ENCODE measurements at places on chromosomes 2 and 18.

GRCh38 chr2:194100201-194100600 lies 1556.8 kb upstream of the SLC39A10 start:
- DNase-seq, result no peak

DNA sequence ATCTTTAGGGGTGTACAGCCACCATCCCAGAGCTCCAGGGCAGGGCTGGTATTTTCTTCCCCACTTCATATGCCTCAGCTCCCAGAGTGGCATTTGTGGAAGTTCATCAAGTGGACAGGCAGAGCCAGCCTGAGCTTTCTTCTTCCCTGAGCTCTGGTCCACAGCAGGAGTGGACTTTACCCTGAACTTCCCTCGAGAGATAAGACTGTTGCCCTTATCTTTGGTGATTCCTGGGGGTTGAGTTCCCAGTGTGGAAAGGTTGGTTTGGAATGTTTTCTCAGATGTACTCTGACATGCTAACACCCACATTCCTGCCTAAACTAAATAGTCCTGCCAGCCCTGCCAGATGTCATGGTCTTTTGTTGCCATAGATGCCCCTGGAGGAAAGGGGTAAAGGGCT lies 62.0 kb upstream of the LGALSL start:
- DNase-seq, result no peak

- DNase-seq, result peak; percentile 42
Measured at GRCh38 chr2:95278051-95278471, 3.8 kb downstream of the PROM2 start.

- no peak for DNase-seq
Measured at GRCh38 chr2:203988500-203989260, 52.1 kb downstream of the ICOS start.

DNA sequence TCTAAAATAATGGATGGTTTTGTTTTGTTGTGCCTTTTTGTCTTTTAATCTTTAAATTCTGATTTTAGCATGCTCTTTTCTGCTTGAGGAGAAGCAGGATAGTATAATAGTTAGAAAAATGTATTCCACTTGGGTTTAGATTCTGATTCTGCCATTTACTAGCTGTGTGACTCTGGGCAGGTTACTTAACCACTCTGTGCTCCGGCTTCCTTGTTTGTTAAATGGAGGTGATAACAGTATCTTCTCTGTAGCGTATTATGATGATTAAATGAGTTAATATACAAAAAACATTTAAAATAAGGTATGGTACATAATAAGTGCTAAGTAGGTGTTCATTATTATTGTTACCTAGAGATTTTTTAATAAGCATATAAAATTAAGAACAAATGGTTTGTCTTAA lies 26.9 kb upstream of the IL18RAP start:
- no peak for DNase-seq

DNA sequence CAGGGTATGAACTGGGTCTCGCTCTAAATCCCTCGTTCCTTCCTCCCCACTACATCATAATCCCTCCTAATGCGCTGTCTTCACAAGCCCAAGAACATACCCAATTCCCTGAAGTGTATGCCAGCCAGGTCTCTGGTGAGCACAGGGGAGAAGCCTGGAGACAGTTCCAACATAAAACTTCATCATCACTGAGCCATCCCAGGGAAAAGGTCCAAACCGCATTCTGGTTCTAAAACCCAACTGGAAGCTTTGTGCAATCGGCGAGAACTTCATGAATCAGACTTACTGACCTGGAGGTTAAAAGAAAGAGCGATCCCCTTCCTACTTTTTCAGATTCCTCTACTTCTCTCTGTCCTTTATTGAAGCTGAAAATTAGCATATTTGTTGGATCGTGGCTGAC lies 132.7 kb downstream of the ALPK2 start:
- peak; percentile 73 for DNase-seq

DNA sequence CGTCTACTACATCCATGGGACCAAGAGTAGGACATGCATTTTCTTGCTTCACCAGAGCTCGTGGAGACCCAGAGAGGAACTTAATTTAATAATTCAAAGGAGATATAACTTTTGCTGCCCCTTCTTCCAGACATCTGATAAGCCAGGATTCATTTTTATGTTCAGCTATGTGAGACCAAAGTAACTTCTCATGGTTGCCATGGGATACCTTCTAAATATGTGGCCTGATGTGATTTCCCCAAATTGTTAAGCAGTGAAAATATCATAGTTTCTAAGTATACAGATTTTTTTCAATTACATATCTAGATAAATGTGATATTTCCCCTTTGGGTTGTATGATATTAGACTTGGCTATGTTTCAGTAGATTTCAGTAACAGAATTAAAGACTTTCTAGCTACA lies 185.5 kb upstream of the FN1 start:
- DNase-seq, result no peak

- no peak for DNase-seq
Measured at GRCh38 chr2:216292886-216293301, 79.4 kb downstream of the MARCHF4 start.

GRCh38 chr2:221554769-221555493 lies 17.2 kb downstream of the EPHA4 start:
- DNase-seq, result peak; percentile 21

DNA sequence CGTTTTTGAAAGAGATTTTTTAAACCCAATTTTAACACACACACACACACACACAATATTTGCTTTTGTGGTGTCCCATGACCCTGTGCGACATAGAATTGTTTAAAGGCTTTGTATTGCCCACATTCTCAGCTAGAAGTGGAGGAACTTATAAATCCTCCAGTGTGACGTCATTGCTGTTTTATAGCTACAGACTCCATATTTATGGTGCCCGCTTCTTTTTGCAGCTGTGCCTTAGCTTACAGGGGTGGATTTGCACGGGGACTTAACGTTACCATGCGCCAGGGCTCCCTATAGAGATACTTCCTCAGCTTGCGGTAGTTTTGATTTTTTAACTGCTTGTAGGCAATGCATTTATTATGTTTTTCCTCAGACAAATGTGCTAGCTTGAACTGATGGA lies 101.9 kb upstream of the SMIM21 start:
- no peak for DNase-seq

DNA sequence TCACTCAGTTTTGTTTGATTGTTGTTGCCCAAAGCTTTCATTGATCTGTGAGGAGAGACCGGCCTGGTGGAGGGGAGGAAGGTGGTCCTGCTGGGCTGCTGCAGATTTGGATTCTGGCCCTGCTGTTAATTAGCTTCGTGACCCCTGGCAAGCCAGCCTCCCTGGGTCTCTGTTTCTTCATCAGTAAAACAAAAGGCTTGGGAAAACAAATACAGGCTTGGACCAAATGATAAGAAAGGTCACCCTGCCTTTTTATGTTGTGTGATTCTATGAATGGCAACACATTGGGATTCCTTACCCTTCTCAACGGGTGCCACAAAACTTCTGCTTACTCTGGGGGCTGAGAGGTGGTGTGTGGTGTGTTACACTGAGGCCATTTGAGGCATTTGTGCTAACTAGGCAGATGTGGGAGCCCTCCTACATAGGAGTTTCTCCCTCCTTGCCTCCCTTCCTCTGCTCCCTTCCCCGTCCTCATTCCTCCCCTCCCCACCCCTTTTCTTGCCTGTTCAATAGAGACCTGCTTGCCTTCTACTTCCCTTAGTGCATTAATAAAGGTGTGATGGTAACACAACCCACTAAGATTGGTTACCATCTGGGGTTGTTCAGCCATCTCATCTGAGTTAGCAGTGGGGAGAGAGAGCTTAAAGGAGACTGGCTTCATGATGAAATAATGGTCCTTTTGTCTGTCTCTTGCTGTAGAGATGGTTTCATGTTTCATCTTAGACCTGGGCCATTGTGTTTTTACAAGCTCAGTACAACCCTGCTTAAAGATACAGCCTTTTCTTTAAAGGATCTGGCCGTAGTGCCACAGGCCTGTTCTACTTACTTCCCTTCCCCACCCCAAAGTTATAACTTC lies 96.2 kb downstream of the TANC1 start:
- DNase-seq, result no peak

- no peak for DNase-seq
Measured at GRCh38 chr18:1438967-1439366, 534.3 kb downstream of the ADCYAP1 start.

- DNase-seq, result no peak
Measured at GRCh38 chr2:143341478-143341877, 212.3 kb downstream of the ARHGAP15 start.

DNA sequence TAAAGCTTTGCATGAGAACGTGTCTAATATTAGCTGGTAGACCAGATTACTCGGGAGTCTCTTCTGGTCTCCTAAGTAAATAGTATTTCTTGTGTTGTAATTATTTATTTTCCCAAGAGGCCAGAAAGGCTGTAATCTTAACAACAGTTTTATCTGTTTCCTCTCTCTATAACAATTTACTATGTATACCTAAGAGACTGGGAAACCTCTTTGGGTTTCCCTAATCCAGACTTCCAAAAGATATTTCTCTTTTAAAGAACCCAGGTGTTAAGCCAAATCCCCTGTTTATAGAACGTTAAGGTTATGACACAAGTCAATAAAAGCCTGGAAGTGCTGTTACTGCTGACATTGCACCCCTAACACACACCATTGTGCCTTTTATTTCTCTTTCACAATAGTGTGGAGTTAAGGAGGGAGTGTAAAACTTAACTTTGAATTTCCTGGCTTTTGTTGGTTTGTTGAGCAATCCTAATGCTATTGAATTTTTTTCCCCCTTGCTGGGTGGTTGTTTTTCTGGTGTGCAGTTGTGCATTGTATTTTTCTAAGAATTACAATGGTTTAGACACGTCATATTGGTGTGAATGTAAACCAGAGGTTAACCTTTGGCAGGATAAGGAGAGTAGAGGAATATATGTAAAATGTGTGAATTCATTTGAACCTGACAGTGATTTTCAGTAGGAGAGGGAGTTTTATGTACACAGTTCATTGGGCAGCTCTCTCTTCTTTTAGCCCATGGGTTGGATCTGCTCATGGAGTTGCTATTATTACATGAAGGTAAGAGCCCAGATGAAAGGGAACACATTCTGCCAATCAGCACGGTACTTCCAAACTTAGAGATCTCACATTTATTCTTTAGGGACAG lies 192.8 kb downstream of the MTX2 start:
- no peak for DNase-seq

GRCh38 chr18:32368991-32369390 lies 101.7 kb downstream of the GAREM1 start:
- DNase-seq, result no peak

GRCh38 chr2:74957886-74958273 lies 563 bp upstream of the POLE4 start:
- DNase-seq, result no peak

GRCh38 chr2:101831351-101831865 lies 133.9 kb downstream of the MAP4K4 start:
- peak; percentile 48 for DNase-seq

- no peak for DNase-seq
Measured at GRCh38 chr2:9548506-9548905, 7.1 kb downstream of the ADAM17 start.

GRCh38 chr2:186603286-186603685 lies 13.4 kb downstream of the ITGAV start:
- DNase-seq, result peak; percentile 32

DNA sequence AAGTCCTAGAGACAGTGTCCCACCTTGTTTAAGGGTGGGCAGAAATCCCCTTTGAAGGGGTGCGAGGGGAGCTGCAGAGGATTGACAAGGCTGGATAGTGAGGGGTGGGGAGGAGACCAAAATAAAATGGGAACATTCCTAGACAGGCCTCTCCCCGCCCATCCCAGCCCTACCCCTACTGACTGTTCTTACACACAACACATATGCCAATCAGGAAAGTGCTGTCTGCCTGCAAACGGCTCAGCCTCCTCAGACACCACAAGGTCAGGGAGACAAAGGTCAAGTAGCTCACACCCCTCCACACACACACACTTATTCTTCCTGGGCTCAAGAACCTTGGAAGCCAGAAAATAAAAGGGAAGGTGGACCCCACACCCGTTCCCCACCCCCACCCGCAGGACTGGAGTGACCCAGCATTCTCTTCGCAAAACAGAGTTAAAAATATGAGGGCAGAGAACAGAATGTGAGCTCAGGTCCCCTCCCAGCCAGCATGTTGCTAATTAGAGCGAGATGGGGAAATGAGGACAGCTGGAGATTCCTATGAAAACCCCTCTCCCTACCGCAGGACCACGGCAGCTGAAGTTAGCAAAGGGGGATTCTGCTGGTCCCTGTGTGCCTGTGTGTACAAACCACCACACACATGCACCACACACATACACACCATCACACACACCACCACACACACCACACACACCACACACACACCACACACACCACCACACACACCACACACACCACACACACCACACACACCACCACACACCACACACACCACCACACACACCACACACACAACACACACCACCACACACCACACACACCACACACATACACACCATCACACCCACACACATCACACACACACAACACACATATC lies 197.8 kb downstream of the TNS1 start:
- no peak for DNase-seq

DNA sequence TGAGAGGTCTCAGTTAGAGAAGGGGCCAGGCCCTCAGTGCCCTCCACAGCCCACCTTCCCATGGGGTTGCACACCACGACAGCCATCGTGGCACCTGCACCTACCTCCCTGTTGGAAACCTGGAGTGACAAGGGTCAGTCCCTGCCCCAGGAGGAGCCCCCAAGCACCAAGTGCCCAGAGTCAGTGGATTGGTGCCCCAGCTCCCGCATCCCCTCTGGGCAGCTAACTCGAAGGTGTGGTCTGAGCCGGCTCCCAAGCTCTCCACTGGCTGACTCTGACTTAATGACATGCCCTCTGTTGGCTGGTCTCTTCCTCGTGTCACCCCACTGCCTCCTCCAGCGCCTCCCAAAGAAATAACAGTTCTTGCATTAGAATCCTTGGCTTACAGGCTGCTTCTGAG lies 116.4 kb downstream of the NDUFA10 start:
- no peak for DNase-seq

DNA sequence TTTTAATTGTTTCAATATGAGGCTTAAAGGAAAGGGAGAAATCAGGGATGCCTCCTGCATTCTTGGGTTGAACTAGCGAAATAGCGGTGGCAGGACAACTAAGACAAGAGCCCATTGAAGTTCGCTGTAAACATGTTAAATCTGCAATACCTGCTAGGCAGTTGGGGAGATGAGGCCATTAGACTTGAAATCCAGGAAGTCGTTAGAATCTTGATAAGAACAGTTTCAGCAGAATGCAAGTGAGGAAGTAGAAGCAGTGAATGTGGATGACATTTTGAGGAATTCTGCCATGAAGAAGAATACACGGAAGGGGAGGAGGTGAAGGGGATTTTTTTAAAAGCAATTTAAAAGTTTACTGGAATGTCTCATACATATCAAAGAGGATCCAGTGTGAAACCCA lies 109.7 kb downstream of the LPIN1 start:
- no peak for DNase-seq

- DNase-seq, result no peak
Measured at GRCh38 chr18:33161131-33161530, 279.4 kb downstream of the CCDC178 start.

- no peak for DNase-seq
Measured at GRCh38 chr2:46286715-46287114, 10.5 kb upstream of the EPAS1 start.

DNA sequence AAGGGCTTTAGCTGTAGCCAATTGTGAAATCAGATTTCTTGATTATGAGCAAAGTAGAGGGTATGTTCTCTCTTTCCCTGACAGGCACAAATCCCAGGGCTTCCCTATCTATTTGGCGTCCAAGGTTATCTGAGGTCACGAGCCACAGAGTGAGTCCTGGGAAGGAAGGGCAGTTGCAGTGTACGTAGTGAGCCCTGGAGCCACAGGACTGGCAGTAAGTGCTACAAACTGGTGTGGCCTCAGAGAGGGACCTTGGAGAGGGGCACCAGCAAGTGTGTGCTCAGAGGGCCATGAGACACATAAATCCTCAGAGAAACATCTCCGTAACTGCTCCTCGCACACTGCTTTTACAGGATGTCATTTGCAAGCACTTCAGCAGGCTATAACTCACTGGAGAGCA lies 115.5 kb upstream of the SH3BP4 start:
- no peak for DNase-seq

All from GM04504 (cell line).